Stimulated activated CD8-positive, alpha-beta memory T cell treated with anti-CD3 and anti-CD28 coated beads, Interleukin-15, amount 100 ng/mL, for 4 hours (primary cell): ENCODE measurements at places on chromosomes 5 and 9.

DNA sequence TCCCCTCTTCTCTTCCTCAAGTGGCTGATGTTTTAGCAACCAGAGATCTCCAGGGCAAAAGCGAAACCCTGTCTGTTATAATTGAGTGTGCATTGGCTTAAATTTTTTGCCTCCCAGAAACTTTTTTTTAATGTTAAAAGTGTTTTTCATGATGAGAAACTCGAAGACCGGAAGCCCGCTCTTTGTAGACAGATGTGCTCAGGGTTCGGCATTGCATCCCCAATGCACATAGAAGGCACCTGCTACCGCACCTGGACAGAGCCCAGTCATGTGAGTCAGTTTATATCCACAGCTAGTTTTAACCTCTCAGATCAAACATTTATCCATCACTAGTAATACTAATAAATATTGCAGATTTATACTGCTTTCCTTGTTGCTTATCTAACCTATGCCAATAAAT, 19.5 kb upstream of the NADK2 start:
- DNase-seq, result no peak

GRCh38 chr9:29796291-29796952, 2223.1 kb upstream of the C9orf72 start:
- DNase-seq, result no peak

GRCh38 chr9:99063522-99063921, 41.4 kb upstream of the TGFBR1 start:
- DNase-seq, result no peak

DNA sequence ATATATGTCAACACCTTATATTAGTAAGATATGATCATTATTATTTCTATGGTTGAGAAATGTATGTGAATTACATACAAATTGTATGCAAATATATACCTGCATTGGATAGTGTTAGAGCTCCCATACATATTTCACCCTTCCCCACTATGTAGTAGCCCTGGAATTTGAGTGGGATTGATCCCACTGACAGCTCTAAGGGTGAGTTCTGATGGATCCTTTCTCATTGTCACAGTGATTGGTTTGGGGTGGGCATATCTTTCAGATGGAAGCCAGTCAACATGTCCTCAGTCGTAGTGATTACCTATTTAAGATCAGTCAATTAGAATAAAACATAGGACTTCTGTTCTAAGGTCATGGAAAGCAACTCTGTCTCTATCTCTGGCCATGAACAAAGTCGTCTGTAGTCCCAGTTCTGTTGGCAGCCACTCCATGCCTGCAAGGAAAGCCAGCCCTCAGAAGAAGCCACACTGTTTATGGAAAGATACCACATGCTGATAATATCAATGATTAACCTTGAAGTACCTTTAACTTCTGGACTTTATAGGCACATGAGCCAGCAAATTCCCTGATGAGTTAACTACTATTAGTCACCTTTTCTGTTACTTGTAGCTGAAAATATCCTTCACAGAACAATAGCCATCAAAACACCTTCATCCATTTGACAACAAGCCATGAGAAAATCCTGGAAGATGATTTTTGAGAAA, 5.1 kb upstream of the CCDC192 start:
- no peak for DNase-seq

- no peak for DNase-seq
These were observed 108.8 kb downstream of the NIPBL start for GRCh38 chr5:36985387-36985786.

DNA sequence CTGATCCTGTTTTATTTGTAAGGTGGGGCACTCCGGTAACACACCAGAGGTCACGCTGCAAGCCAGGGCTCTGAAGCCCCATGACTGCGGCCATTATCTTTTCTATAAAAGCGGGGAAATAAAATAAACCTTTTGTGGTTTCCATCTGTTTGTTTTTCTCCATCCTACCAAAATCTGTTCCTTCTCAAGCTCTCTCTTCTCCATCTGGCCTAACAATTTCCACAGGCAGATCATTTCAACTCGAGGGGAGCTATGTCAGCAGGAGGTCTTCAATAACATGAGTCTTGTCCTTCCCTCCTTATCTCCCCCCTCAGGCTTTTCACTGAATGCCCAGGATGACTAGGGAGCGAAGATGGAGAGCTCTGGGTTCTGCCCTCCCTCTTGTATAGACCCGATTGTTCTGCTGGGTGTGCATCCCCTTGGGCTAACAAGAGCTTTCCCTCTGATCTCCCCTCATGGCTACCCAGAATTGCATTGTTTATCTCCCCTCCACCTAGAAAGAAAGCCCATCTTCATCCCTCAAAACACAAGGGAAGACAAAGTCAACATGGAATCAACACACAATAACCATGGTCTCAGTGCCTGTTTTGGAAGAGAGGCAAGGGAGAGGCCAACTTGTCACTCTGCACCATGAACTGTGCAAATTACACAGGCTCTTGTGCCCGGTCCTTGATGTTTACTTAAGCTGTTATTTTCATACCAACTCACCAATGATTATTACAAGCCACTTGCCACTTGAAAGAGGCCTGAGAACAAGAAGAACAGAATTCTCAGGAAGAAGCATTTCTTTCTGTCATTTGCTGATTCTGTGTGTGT, 187.8 kb downstream of the FANCC start:
- DNase-seq, result no peak

- no peak for DNase-seq
These were observed 97.4 kb downstream of the HINT1 start for GRCh38 chr5:131067636-131068035.
